ENCODE measurements at places on chromosomes 2 and 18. TPM values are rescaled to one million over a fixed set of nuclear protein-coding genes. Genes with fewer than 3 reads are reported as not detected.

DNA sequence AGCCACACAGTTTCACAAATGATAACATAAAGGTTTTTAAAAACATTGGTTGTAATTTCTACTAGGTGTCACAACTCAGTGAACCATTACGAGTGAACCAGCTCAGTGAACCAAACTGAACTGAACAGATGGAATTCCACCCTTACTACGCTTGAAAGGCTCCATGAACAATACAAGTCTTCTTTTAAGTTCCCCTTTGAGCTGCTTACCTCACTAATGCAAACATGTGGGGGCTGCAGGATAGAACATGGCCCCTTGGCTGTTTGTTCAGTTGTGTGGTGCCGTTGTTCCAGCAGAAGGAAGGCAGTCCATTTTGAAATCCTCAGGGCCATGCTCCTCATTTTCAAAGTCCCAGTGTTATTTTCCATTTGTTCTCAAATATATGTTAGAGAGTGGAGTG, 30.7 kb upstream of the KLHL14 start:
- peak; percentile 80 for DNase-seq

DNA sequence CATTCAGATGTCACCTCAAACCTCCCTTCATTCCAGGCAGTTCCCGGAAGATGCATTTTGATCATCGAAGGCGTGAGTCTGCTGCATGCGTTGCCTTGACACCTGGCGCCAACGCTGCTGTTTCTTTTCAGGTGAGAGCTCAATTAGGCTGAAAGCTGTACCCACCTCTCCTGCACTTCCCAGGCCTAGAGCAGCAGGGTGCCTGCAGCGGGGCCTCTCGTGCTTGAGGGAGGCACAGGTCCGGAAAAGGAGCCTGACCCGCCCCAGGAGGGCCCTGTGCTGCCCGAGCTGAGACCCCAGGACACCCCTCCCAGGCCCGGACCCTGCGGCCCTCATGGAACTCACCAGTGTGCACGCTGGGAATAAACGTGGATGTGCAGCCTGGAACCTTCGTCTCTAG, 31.4 kb upstream of the KCNG2 start:
- DNase-seq = no peak

The DNAJC5G gene
- 1.4 TPM for polyA plus RNA-seq

DNA sequence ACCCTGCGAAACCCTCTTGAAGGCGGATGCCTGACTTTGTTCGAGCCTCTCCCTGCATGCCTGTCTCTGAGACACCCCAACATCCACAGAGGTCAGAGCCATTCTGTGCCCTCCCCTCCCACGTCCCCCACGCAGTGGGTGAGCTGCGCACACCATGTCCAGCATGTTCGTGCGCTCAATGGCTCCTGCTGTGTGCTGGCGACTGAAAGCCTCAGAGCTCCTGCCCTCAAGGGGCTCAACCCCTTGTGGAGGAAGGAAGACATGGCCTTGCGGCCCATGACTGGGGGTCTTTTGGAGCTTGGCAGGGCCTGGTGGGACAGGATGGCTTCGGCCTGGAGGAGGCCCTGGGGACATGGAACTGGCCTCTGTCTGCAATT, 45.7 kb downstream of the ANKMY1 start:
- DNase-seq = no peak

- DNase-seq = no peak
Measured at GRCh38 chr2:118321432-118322105, 233.3 kb downstream of the INSIG2 start.

The FAM228A gene
- polyA plus RNA-seq = 0.84 TPM

GRCh38 chr18:54743605-54743995, 84.7 kb upstream of the RAB27B start:
- no peak for DNase-seq
